ENCODE measurements at places on chromosomes 4 and X.

DNA sequence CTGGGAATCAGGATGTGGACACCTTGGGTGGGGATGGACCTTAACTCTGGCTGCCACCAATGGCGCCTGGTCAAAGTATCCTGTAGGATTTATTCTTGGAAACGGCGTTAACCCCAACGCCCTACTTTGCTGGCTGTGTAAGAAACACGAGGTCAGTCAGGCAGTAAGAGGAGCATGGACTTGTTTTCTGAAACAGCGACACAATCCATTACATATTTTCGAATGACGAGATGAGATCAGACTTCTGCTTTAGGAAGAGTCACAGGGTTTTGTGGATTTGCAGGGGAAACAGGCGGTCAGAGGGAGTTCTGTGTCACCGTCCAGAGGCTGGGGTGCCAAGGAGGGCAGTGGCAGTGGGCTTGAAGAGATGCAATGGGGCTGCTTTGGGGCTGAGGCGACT is 92.2 kb downstream of the TBL1X start:
- DNase-seq: no peak

DNA sequence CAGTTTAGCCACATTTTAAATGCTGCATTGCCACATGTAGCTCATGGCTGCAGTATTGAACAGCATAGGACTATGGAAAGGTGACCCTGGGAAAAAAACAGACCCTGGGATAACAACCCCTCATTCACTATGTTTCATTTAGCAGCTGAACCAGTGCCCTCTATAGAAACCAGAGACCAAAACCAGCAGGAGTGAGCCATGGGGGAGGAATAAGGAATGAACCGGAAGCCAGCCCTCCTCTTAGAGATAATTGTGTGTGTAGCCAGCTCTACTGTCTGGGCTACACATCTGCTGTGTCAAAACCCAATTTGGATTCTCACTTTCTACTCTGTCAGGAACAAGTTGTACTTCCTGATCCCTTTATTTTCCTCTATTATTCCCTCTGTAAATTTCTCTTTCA is 158.5 kb upstream of the S100G start:
- no peak for DNase-seq

DNA sequence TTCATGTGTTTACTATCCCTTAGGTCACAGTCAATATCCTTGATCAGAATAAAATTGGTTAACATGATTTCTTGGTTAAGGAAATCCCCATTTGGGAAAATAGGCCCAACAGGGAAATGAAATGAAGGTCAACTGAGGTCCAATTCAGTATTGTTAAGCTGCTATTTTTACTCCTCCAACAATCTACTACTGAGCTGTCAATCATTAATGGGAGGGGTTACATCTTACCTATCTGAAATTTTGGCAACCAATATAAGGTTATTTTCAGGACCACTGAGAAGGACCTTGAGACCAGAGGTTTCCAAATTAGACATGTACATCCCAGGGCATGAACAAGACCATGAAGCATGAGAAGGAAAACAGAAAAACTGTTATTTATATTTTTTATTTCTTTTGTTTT is 64.2 kb upstream of the ALG13 start:
- no peak for DNase-seq

GRCh38 chr4:37685161-37685822 is 884 bp downstream of the RELL1 start:
- DNase-seq: peak; percentile 50

DNA sequence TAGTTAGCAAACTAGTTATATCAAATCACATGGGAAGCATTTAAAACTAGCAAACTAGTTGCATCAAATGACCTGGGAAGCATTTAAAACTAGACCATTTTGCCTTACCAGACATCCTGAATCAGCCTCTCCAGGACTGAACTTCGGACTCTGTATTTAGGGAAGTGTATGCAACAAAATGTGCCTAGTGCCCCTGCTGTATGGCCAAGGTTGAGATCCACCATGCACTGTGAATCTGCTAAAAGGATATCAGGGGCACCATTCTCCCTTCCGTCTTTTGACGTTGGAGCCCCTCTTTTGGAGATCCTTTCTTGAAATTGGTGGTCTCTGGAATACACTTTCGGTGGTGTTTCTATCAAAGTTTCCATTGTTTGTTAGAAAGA is 49.5 kb downstream of the CCNI start:
- no peak for DNase-seq

- no peak for DNase-seq
These were observed 16.0 kb upstream of the TLR8 start for GRCh38 chrX:12890467-12890866.

DNA sequence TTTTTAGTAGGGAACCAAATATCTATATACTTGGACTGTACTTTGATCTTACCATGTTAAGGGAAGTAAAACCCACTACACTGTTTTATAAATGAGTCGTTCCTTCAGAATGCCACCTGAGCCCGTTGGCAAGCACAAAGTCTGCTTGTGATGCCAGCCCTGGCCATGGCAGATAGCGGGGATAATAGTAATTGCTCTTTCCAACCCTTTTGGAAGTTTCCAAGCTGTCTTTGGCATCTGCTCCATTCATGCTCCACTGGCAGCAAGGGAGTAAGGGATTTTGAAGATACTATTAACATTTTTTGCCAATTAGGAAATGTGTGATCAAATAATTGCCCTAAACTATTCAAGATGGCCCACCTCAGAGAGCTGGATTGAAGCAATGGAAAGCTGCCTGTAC is 689.2 kb upstream of the SLIT2 start:
- no peak for DNase-seq

DNA sequence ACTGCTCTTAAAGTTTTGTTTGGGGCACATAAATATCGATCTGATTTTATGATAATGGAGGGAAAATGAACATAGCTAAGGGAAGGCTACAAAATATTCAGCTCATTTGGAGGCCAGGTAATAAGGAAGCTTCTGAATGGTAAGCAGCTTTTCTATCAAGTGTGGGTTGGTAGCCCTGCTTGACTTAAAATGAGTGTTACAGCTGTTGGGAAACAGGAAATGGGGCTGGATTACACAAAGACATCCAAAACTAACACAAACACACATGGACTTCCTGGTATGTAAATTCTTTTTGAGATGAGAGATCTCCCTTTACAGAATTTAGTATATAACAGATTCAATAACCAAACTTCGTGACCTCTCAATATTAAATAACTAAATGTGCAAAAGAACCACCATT is 58.0 kb downstream of the FGF16 start:
- peak; percentile 27 for DNase-seq

- DNase-seq: no peak
These were observed 191.8 kb downstream of the ADAM29 start for GRCh38 chr4:175109933-175110332.

DNA sequence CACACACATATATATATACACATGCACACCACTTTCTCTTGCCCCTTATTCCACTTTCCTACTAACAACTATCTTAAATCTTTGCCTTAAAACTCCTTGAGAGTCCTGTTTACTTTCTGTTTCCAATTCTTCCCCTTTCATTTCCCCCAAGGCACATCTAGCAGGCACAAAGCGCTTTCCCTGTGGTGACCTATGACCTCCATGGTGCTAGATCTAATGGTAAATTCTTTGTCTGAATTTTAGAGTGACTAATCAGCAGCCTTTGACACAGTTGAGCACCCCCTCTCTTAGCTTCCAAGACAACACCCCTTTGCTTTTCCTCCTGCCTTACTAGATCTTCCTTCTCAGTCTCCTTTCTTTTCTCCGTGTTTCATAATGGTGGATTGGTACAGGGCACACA is 236.4 kb upstream of the TTC29 start:
- no peak for DNase-seq

- DNase-seq: peak; percentile 73
These were observed 211.3 kb downstream of the PALLD start for GRCh38 chr4:168708108-168708507.

- DNase-seq: no peak
These were observed 276.0 kb downstream of the C4orf33 start for GRCh38 chr4:129371926-129372325.

DNA sequence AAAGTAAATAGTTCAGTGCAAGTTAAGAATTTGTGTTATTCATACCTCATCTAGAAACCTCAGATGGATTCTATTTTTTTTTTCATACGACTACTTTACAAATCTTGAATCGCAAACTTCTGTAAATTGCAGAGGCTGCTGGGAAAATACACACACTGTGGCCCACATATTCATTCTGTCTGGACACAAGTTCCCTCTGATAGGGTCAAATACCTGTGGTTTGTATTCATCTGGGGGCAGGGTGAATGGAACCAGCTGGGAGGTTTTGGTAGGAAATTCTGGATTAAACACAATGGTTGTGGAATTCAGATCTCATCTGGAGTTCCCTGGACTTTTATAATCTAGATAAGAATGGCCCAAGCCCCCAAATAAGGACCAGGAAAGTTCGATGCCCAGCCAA is 56.2 kb downstream of the SPATA18 start:
- DNase-seq: no peak

- DNase-seq: no peak
These were observed 31.4 kb upstream of the GPR78 start for GRCh38 chr4:8548731-8549351.

DNA sequence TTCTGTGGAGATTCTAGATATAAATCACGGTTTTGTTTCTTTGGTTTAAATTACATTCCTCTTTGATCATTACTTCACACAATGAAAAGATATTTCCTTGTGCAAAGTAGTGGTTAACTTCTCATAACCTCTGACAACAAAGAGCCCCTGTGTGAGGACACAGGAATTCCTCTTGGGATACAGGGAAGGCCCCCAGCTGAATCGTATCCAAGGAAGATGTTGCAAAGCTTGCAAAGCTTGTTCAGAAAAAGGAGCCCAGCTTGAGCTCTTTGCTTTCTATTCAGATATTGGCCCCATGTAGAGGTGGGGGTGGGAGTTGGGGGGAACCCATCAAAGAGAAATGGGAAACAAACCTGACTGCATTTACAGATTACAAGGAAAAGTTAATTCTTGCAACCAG is 145.7 kb downstream of the RELL1 start:
- DNase-seq: no peak

DNA sequence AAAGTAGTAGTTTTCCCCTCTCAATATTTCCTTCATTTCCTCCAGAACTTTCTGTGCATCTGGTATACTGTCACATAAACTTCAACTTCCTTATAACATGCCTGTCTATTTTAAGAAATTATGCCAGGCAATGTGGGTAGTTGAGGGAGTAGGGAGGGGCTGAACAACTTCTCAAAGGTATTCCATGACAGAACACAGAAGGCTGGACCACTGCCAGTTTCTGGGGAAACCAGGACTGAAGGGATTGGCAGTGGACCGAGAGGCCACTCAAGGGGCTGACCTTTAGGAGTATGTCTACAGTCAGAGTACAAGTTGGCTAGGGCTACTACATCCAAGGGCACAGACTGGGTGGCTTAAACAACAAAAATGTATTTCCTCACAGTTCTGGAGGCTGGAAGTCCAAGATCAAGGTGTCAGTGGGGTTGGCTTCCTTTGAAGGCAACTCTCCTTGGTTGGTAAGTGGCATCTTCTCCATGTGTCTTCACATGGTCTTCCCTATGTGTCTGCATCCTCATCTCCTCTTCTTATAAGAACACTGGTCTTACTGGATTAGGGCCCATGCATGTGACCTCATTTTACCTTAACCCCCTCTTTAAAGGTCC is 6.9 kb downstream of the SH3RF1 start:
- DNase-seq: no peak

DNA sequence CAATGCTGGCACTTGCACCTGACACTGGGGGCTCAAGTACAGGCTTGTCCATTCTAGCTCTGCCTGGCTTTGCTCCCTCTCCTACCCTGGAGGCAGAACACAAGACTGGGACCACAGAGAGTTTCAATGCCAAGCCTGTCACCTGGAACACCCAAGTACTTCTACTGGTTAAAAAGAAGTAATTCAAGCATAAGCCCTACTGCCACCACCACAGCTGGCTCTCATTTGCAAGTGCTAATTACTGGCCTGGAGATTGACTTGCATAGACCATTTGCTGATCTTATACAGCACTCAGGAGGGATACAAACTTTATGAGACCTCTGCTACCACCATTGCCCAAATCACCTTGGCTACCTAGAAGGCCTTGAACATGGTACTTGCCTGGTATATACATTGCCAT is 1550.9 kb downstream of the C4orf33 start:
- no peak for DNase-seq

DNA sequence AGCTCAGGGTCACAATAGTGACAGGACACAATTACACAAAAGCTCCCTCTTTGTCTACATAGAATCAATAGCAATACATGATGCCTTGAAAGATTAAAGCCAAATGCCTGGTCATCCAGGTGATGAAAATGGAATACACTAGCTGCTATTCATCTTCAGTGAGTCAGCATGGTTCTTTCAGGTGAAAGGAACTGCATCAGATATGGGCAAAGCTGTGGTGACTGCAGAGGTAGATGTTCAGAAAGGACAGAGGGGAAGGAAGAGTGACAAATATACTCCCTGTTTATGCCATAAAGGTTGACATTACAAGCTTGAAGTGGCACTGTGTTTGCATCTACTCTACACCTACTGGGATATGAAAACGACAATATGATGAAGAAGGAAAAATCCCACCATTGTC is 20.0 kb upstream of the FTHL17 start:
- DNase-seq: no peak

DNA sequence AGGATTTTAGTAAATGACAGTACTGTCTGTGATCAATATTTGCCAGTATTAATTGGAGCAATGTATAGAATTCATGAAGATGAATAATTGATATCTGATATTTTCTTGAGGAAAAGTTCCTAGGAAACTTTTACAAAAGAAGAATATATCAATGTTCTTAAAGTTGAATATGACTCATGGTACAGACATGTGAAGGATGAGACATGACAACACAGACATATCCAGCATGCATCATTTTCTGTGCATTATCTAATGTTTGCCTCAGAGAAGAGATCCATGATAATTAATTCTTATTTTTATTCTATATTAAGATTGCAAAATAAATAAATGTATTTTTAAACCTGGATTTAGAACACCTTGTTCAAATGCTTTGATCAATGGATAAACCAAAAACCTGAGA is 452.9 kb upstream of the EPHA5 start:
- peak; percentile 43 for DNase-seq

DNA sequence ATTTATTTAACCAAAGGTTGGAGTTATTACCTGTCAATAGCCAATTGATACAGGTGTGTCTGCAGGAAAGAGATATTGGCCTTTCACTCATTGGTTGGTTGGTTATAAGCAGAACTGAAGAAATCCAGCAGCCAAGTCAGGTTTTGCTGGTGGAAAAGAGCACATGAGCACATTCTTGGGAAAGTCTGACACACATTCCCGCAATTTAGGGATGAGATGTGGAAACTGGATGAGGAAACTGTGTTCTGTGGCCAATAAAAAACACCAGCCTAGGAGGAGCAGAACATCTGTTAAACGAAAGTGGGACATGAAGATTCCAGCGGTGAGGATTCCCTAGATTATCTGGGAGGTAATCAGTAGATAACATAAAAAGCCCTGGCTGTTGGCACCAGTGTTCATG is 567.4 kb upstream of the CPEB2 start:
- no peak for DNase-seq

DNA sequence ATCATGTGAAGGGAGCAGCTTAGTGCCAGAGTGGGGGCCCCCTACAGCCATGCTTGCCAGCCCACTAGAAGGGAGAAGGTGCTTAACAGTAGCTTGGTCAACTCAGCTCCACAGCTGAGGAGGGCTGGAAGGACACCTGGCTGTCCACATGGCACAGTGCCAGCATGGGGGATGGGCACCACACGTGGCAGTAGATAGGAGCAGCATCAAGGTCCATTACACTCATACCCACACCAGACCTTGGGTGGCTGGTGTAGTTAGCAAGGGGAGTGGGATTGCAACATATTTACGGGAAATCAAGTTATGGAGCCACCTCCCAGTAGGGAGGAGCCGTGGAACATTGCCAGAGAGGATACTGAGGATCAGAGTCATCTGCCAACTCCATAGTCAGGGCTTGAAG is 37.9 kb upstream of the SLC4A4 start:
- no peak for DNase-seq
